Activated naive CD8-positive, alpha-beta T cell treated with anti-CD3 and anti-CD28 coated beads, Interleukin-2, amount 10 ng/mL, durations not matched to agents 7 days and 5 days (primary cell): ENCODE measurements at places on chromosomes 4 and X. TPM values are rescaled to one million over a fixed set of nuclear protein-coding genes. Genes with fewer than 3 reads are reported as not detected.

The MAGEE1 gene
- 7.5 TPM for total RNA-seq

The TREX2 gene
- 3.1 TPM for total RNA-seq

The IGSF1 gene
- not detected for total RNA-seq

The RAB39B gene
- total RNA-seq = 9.4 TPM

The ADH1A gene
- not detected for total RNA-seq

The NAA11 gene
- not detected for total RNA-seq

The SHROOM4 gene
- total RNA-seq = not detected

The VEGFC gene
- not detected for total RNA-seq

The PGRMC2 gene
- 47.1 TPM for total RNA-seq

The DKC1 gene
- 70.5 TPM for total RNA-seq

The MBNL3 gene
- total RNA-seq = 30.7 TPM

DNA sequence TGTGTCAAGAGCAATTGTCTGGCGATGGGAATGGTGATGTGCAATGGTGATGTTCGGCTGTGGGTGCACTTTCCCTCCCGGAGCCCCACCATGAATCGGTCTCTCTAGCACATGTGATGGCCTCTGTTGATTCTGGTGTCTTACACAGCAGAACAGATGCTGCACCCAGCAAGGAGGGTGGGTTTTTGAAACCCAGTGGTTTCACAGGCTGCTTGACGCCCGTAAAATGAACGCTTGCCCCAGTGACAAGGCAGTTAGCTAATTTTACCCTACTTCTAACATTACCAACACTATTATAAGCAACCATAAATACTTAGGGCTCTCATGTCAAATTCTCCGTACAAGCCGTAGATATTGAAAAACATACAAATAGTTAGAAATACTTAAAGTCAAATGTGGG, 5.9 kb upstream of the ANOS1 start:
- H3K27ac ChIP-seq = no peak overlapping the region
- H3K36me3 ChIP-seq = no peaks in the 10 kb centered on the region
- H3K4me3 ChIP-seq = no peak overlapping the region
- peaks cover 8% of the 10 kb centered on the region for H3K27me3 ChIP-seq

DNA sequence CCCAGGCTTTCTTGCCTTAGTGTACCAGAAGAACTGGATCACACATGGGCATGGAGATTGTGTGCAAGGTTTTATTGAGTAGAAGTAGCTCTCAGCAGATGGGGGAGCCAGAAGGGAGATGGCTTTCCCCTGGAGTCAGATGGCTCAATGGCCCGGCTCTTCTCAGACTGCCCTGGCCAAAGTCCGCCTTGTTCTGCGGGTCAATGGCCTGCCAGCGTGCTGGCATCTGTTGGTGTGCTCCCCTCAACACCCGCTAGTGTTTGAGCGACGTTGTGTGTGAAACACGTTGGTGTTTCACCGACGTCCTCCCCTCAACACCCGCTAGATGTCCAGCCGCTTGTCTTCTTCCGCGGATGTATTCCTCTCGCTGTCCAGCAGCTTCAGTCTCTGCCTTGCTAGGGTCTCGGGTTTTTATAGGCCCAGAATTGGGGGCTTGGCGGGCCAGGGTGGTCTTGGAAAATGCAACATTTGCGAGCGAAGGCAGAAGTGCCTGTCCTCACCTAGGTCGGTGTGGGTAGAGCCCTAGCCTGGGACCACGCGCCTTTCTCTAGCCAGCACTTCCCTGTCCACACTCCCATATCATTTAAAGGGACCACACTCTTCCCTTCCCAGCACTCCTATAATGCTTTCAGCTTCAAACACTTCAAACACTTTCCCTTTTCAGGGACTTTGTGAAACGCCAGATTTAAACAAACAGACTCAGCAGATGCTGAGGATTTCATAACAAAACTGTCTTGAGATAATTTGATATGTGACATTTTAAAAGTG, 21.1 kb upstream of the PRKG2 start:
- no peaks in the 10 kb centered on the region for H3K36me3 ChIP-seq
- H3K27me3 ChIP-seq = peaks cover 5% of the 10 kb centered on the region
- DNase-seq = no peak

DNA sequence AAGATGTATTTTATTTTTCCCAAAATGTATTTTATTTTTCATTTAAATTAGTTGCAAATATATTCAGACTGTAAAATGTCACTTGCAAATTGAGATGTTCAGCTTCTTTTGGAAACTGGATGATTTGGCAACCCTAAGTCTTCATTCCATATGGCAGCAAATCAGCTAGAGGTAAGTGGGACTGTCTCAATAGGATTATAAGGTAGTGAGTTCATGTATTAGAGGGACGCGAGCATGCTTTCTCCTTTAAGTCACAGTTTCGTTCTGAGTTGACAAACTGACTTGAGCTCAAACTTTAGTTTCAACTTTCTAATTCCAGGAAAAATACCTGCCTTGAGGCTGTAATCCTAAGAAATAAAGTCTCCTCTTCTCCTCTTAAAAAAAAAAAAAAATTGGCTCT, 44.2 kb upstream of the TMEM131L start:
- peak overlapping the region; percentile 61 for H3K27ac ChIP-seq
- H3K4me3 ChIP-seq = peak overlapping the region; percentile 56
- peaks cover 6% of the 10 kb centered on the region for H3K36me3 ChIP-seq
- no peaks in the 10 kb centered on the region for H3K27me3 ChIP-seq
- no peak for DNase-seq
- peaks cover 48% of the 10 kb centered on the region for H3K4me1 ChIP-seq

GRCh38 chrX:360496-361150, 26.1 kb downstream of the PPP2R3B start:
- no peak overlapping the region for H3K27ac ChIP-seq
- no peak overlapping the region for H3K4me3 ChIP-seq
- DNase-seq = no peak
- H3K36me3 ChIP-seq = peaks cover 58% of the 10 kb centered on the region
- H3K27me3 ChIP-seq = no peaks in the 10 kb centered on the region
- H3K4me1 ChIP-seq = peaks cover 16% of the 10 kb centered on the region

- no peak overlapping the region for H3K4me3 ChIP-seq
- H3K4me1 ChIP-seq = no peaks in the 10 kb centered on the region
- H3K27me3 ChIP-seq = peaks cover under 1% of the 10 kb centered on the region
Measured at GRCh38 chr4:123832173-123833026, 435.8 kb downstream of the SPRY1 start.

DNA sequence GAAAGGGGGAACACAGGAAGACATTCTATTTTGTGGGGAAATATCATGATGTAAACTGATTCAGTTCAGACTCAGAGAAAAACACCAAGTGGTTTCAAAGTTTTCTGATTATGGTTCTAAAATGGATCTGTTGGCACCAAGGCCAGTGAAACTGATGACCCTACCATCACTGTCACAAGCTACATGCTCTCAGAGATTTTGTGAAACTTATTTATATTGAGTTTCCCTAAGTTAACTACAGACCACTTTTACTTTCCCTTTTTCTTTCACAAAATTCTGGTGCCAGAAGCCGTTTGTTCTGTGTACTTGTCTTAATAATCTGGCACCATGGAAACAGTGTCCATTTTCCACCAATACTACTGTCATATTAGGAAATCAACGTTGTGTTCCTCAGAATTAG, 43.4 kb upstream of the CABS1 start:
- DNase-seq = no peak
- no peaks in the 10 kb centered on the region for H3K36me3 ChIP-seq
- no peaks in the 10 kb centered on the region for H3K27me3 ChIP-seq
- no peak overlapping the region for H3K27ac ChIP-seq
- no peak overlapping the region for H3K4me3 ChIP-seq

DNA sequence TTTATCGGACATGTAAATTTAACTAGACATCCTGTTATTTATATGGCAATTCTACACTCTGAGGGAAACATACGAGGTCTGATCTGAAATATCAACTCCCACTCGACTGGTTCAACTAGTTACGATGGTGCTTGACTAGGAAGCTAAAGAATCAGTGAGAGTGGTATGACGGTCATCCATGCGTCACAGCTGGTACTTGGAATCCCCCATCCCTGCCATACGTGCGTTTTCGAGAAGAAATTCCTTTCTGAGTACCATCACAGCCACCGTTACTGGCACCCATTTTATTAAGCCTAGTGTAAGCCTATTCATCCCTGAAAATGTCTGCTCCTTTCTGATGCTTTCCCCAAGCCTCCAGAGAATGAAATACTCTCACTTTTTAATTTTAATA, 695 bp upstream of the PIGA start:
- peaks cover 5% of the 10 kb centered on the region for H3K4me1 ChIP-seq
- H3K4me3 ChIP-seq = peak overlapping the region; percentile 91
- no peaks in the 10 kb centered on the region for H3K27me3 ChIP-seq
- H3K36me3 ChIP-seq = peaks cover 2% of the 10 kb centered on the region
- no peak for DNase-seq
- H3K27ac ChIP-seq = peak overlapping the region; percentile 96

DNA sequence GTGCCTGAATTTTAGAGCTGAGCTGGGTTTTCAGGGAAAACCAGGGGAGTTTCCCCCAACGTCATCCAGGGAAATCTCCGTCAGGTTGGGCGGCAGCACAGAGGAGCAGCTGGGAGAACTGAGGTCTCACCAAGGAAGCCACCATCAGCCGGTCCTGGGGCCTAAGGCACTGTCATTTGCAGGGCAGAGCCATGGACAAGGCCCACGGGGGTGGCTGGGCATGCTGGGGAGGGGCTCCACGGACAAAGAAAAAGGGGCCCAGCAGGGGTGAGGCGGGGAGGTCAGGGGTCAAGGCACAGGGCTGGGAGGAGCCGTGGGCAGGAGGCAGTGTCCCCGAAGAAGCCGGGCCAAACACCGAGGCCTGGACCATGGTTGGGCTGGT, 109.8 kb downstream of the HMX1 start:
- no peaks in the 10 kb centered on the region for H3K27me3 ChIP-seq
- no peaks in the 10 kb centered on the region for H3K4me1 ChIP-seq
- no peak overlapping the region for H3K27ac ChIP-seq
- peak; percentile 3 for DNase-seq
- no peaks in the 10 kb centered on the region for H3K36me3 ChIP-seq

- H3K4me1 ChIP-seq = no peaks in the 10 kb centered on the region
- no peak overlapping the region for H3K4me3 ChIP-seq
- H3K27ac ChIP-seq = no peak overlapping the region
- no peaks in the 10 kb centered on the region for H3K36me3 ChIP-seq
Measured at GRCh38 chrX:146481735-146482134, 327.8 kb upstream of the CXorf51B start.

- peaks cover 5% of the 10 kb centered on the region for H3K27me3 ChIP-seq
- H3K4me1 ChIP-seq = peaks cover 2% of the 10 kb centered on the region
- H3K4me3 ChIP-seq = no peak overlapping the region
Measured at GRCh38 chr4:154564311-154564710, 1.5 kb downstream of the FGB start.

DNA sequence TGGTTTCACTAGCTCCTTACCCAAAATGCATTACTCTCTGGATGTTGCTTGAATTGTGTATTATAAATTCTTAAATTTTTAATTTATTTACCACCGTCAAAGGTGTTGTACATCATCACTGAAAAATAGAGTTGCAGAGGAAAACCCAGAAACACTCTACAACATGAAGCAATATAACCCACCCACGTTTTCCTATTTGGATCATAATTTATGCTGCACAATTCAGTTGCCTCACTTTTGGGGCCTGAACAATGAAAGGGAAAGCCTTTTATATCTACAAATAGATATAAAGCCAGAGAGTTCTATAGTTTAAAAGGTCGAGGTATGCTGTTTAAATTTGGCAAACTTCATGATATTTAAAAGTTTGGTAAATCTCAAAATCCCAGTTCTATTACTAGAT, 115.4 kb downstream of the MGST2 start:
- H3K27me3 ChIP-seq = no peaks in the 10 kb centered on the region
- H3K4me1 ChIP-seq = no peaks in the 10 kb centered on the region
- H3K27ac ChIP-seq = no peak overlapping the region
- no peaks in the 10 kb centered on the region for H3K36me3 ChIP-seq
- no peak overlapping the region for H3K4me3 ChIP-seq

DNA sequence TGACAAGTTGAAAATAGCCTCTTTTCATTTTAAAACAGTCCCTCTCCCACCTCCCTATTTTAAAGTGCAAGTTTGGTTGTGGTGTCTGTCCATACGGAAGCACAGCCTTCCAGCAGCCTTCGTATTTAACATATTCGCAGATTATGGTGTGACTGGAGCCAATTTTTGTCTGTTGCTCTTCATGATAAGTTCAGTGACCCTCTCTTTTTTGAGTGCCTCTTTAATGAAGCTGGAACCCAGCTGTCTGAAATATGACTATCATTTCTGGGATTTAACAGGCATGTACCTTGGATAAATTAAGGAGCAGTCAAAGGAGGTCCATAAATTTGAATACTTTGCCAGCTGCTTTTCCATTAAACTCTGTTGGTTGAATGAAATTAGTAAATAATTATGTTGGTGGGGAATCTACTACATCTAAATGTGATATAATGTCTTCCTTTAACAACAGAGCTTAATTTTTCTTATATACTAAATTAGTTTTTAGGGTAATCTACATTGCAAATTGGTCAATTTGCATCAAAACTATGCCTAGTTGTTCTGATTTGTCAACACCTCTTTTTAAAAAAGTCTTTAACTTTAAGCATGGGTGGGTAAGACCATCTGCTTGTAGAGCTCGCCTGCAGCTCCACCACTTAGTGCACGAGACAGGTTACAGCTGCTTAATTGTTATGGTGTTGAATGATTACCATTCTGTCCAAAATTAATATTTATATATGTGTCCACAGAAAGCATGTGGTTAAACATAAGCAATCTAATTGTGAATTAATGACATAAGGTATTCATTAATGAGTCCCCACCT, 216.6 kb downstream of the DCTD start:
- no peak overlapping the region for H3K27ac ChIP-seq
- H3K4me3 ChIP-seq = no peak overlapping the region
- no peak for DNase-seq
- H3K27me3 ChIP-seq = no peaks in the 10 kb centered on the region
- H3K4me1 ChIP-seq = no peaks in the 10 kb centered on the region
- no peaks in the 10 kb centered on the region for H3K36me3 ChIP-seq

DNA sequence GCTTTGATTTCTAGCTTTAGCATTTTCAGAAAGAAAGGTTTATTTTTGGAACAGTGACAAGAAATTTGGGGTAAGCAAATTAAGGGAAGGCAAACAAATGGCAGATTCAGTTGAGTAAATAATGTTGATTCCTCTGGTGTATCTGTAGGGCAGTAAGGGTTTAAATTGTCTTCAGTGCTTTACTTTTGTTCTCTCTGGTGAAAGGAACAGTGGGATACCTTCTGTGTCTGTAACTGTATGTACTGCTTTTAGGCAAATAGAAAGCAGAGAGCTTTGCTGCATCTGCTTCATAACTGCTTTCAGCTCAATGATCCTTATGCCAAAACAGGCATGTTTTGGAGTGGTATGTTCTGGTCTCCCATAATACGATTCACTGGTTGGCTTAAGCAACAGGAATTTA, 932.1 kb upstream of the SLIT2 start:
- H3K27me3 ChIP-seq = no peaks in the 10 kb centered on the region
- H3K4me3 ChIP-seq = no peak overlapping the region
- DNase-seq = no peak
- no peaks in the 10 kb centered on the region for H3K4me1 ChIP-seq
- H3K27ac ChIP-seq = no peak overlapping the region
